ENCODE measurements at places on chromosomes 3 and 15.

DNA sequence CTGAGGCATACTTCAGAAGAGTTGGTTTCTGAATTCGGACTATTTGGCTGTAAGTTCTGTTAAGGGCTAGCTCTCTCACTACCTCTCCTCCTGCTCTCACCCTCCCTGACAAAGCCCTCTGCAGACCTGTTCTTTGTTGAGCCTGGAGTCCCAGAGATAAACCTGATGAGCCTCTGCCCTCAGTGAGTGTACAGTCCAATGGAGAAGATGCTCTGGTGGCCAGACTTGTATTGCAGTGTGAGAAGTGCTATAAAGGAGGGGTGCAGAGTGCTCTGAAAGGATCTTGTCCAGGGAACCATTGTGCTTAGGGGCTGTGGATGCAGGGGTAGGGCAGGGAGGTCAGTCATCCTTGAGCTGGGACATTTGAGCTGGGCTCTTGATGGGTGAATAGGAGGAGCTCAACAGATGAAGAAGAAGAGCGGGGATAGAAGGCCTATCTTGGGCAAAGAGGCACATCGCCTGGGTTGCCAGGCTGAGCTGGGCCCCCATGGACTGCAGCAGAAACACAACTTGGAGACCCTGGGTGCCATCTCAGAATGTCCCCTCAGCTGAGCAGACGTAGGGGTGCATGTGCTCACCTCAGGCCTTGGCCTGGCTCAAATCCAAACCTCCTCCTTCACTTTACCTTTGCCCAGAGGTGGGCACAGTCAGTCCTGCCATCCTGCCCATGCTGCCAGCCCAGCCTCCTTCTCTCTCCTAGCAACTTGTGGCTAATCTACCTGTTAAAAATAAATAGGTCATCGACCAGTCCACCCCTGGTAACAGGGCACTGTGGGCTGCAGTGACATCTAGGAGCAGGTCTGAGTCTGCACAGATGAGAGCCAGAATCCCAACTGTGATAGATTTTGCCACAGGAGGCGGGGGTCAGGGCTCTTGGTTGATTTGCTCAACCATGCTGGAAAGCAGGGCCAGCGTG is 3.3 kb downstream of the CAND2 start:
- DNase-seq: no peak

- DNase-seq: no peak
These were observed 267.4 kb upstream of the HES1 start for GRCh38 chr3:193868590-193868989.

DNA sequence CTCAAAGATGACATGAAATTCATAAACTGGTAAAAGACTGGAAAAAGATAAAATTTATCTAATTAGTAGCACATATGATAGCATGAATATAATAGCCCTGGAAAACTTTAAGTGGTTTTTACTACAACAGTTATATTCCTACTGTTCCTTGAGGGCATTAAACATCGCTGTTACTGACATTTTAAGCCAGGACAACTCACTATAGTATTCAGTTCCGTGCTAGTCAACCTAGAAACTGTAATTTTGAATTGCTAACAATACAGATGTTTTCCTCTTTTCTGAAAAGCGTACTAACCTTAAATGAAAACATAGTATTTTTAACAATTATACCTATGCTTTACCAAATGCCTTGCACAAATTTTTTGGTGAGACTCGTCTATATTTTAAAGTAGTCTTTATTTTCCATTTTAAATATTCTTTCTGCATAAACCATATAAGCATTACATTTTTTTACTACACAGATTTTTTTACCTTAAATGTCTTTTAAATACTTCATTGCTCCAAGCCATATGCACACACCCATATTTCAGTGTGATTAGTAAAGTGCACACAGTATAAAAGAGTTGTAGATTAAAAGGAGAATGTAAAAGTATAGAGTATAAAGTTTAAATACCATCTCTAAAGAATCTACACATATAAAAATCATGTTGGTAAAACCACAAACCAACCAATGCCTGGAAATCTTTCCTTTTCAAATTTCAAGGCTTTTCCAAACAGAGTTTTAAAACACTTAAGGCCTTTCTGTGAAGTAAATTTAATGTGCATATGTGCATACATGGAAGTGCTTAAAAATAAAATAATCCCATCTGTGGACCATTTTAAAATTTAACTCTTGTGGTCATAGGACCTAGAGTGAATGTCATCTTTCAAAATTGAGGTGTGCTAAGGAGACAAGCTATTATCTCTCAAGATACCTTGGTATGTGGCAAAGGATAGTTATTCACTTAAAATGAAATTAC is 20.1 kb upstream of the CBLB start:
- DNase-seq: no peak

- DNase-seq: no peak
These were observed 52.8 kb downstream of the CDIN1 start for GRCh38 chr15:36632226-36632625.

- DNase-seq: no peak
These were observed 33.6 kb downstream of the TPM1 start for GRCh38 chr15:63075984-63076713.

- no peak for DNase-seq
These were observed 43.7 kb upstream of the IGSF10 start for GRCh38 chr3:151504606-151505005.

GRCh38 chr15:36109943-36110658 is 469.3 kb upstream of the CDIN1 start:
- DNase-seq: no peak

DNA sequence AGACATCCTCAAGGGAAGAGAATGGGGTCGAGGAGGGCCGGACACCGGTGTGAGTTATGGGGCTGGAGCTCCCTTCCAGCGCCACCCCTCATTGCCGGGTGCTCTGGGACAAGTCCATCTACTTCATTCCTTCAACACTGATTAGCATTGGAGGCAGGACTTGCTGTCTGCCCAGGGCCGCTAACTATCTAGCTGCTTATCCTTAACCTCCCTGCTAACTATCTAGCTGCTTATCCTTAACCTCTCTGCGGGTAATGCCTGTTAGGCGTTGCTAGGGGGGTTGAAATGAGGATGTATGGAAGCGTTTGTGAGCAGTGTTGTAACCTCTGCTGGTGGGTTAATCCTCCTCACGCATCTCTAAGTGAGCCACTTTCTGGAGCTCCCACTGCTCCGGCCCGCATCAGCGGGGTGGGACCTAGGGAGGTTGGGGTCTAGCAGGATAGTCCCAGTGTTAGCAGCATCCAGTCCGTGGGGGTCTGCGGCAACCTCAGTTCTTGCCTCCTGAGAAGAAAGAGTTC is 10.9 kb upstream of the CHAC1 start:
- no peak for DNase-seq

GRCh38 chr15:76987896-76988860 is 6.7 kb upstream of the PSTPIP1 start:
- DNase-seq: no peak

GRCh38 chr15:33292717-33293307 is 18.0 kb upstream of the RYR3 start:
- DNase-seq: peak; percentile 19

DNA sequence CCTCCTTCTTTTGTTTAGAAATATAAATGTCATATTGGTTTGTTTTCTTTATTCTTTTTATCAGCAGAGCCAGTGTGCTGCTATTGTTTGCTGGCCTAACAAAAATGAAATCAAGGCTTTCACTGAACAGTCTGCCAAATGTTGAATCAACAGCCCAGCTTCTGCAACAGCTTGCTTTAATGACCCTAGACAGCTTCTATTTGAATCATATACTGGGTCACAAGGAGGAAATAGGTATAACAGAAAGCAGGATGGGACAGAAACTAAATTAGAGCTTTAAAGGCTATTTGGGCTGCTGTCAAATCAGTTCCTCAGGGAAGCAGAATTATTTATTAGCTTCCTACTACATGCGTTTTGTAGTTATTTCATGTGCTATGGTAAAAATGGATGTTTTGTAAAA is 12.1 kb upstream of the DNAJC13 start:
- no peak for DNase-seq

DNA sequence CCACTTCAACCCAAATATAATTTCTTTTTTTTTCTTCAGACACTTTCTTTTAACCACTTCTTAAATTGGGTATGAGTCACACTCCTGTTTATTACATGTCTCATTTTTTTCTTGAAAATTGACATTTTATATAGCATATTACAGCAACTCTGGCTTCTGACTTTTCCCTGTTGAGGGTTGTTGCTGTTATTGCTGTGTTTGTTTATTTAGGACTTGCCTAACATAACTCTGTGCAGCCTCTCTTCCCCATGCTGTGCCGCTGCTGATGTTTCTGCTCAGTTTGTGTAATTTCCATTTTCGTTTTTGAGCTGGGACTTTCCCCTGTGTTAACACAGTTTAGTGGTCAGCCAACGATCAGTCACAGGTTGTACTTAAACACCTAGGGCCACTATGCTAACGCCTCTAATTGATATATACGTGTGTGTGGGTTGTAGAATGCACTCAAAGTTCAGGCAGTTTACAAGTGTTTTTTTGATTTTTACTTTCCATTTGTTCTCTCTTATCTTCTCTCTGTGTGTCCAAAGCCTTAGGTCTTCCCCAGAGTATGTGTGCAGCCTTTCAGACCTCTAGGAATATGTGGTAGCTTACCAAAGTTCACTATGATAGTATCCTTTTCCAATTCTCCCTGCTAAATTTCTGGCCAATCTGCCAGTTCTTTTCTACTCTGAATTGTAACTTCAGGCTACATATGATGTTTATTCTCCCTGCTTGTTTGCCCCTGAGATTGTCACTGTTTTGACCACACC is 337.2 kb downstream of the ZBTB20 start:
- no peak for DNase-seq

DNA sequence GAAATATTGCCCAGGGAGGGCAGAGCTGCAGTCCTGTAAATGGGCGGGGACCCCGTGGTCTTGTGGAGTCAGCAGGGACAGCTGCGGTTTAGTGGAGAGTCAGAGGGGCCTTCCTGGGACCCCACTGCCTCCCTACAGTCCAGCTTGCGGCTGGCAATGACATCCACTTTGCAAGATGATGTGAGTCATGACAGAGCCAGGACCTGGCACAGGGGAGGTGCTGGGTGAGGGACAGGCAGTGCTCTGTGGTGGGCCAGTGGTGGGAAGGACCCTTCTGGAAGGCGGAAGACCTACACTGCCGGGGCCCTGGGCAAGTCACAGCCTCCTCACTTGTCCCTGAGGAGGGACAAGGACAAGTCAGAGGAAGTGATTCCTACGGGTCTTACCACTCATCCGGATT is 17.8 kb downstream of the APBA2 start:
- no peak for DNase-seq

GRCh38 chr15:74839526-74840395 is 3.2 kb downstream of the ULK3 start:
- no peak for DNase-seq

- no peak for DNase-seq
These were observed 273.3 kb downstream of the NSUN3 start for GRCh38 chr3:94336046-94336753.

GRCh38 chr3:56800130-56800831 is 1.5 kb downstream of the ARHGEF3 start:
- DNase-seq: no peak

DNA sequence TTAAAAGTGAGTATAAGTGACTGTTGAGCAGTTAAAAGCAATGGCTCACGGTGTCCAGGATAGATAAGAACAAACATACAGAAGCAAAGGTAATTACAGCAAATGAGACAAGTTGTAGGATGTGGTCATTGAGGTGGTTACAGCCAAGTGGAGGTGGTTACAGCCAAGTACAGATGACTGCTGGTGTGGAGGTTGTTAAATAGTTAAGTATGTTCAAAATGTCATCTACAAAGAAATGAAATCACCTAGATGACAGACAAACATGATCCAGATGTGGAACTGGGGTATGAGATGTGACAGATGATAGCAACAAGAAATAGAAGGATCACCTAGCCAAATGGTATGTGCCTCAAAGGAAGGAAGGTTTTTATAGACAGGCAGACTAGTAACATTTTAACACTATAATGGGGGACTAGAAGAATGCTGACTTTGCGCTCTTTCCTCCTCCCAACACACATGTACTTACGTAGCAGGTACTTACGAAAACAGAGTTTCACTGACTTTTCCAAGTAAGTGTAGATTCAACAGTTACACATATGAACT is 6.8 kb upstream of the ANKRD28 start:
- no peak for DNase-seq

DNA sequence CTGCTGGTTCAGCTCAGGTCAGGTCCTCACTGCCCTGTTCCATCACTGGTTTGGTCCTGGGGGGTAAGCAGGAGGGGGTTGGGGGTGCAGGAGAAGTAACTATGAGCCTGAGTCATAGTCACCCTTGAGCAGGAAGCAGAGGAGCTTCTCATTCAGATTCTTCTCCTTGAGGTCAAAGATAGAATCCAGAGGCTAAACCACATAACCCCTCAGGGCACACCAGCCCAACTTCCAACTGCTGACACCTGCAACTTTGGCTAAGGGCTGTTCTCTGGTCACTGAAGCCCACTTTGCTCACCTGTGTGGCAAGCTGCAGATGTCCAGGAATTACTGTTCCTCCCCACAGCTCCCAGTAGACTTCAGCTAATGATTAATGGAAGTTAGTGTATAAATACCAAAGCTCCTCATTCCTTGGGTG is 48.8 kb upstream of the LRRFIP2 start:
- no peak for DNase-seq

DNA sequence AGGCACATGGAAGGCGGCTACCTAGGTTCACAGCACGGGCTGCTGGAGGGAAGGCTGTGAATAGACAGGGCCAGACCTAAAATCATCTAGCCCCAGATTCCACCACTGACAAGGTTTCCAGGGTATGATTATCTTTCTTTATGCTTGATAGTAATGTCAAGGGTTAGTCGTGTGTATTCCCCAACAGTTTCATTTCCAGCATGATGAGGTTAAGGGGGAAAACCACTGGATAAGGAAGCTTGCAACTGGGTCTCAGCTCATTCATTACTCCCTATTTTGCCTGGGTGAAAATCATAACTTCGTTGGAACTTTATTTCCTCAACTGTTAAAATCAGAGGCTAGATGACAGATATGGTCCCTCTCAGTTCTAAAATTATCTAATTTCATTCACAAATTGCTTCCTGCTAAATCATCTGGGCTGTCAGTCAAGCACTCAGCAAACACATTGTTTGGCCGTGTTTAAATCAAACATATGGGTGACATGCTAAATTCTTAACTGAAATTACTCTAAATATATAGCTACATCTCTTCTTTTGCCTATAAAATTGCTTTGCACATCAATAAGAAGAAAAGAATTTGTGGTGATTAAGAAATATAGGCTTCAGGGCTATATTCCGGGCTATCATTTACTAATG is 111.7 kb downstream of the CYP19A1 start:
- no peak for DNase-seq

DNA sequence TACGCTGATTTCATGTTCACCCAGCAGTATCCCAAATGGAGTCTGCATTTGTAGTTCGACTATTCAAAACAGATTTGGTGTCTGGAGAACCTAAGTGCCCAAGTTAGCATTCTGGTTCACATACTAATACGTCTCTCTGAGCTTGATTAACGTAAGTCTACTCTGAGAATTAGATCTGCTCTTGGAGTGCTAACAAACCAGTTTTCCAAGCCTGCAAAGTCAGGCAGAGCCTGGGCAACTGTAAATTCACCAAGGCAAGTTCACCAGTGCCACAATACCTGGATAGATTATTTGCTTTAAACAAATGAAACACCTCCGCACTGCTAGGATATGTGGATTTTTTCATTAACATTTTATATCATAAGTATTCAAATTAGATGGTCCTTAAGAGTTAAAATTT is 912.6 kb downstream of the ROBO1 start:
- no peak for DNase-seq

All from KG1 (cell line).